Activated naive CD8-positive, alpha-beta T cell treated with anti-CD3 and anti-CD28 coated beads, Interleukin-2, amount 10 ng/mL, durations not matched to agents 7 days and 5 days (primary cell): ENCODE measurements at places on chromosomes 16 and 17.

DNA sequence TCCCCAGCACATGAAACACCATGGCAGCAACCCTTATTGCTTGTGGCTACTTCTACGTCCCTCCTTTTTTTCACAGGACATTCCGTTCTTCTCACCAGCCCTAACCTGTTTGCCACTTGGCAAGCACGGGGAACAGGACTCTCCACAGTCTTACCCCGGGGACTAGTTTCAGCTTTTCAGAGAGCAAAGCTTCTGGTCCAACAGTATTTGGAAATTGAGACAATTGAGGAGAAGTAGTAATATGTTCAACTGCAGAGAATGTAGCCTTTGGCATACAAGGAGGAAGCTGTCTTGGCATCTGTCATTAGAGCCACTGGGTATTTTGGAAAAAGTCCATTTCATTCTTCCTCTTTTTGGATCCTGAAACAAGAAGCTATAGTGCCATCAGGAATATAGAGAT is 65.7 kb downstream of the MAP2K6 start:
- H3K4me1 ChIP-seq = peaks cover 5% of the 10 kb centered on the region
- peaks cover 2% of the 10 kb centered on the region for H3K36me3 ChIP-seq
- DNase-seq = no peak
- H3K4me3 ChIP-seq = no peak overlapping the region
- H3K27ac ChIP-seq = no peak overlapping the region

DNA sequence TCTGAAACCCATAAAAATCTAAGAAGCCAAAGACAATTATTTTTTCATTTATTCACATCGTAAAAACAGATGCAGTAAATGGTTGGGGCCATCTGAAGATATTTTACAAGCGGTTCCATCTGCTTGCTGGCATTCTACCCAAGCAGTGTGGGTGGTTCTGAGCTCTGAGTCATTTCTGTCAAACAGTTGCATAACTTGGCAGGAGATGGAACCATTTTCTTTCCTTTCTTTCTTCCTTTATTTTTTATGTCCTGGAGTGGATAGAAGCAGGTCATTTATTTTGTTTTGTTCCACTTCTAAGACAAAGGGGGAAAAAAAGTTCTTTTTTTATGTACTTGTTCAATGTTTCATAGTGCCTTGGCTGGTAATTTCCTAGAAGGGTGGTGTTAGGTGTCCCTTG is 1151.9 kb upstream of the GOT2 start:
- H3K4me1 ChIP-seq = no peaks in the 10 kb centered on the region
- no peaks in the 10 kb centered on the region for H3K27me3 ChIP-seq
- no peak for DNase-seq

- no peak for DNase-seq
- H3K27me3 ChIP-seq = no peaks in the 10 kb centered on the region
- H3K4me1 ChIP-seq = peaks cover 30% of the 10 kb centered on the region
- peaks cover 7% of the 10 kb centered on the region for H3K36me3 ChIP-seq
Measured at GRCh38 chr17:83052241-83052564, 27.2 kb upstream of the METRNL start.

- H3K27ac ChIP-seq = peak overlapping the region; percentile 70
- H3K27me3 ChIP-seq = no peaks in the 10 kb centered on the region
- H3K4me1 ChIP-seq = peaks cover 34% of the 10 kb centered on the region
- H3K36me3 ChIP-seq = peaks cover 8% of the 10 kb centered on the region
- peak overlapping the region; percentile 90 for H3K4me3 ChIP-seq
- peak; percentile 69 for DNase-seq
Measured at GRCh38 chr17:58156839-58157803, 8.9 kb downstream of the OR4D1 start.

DNA sequence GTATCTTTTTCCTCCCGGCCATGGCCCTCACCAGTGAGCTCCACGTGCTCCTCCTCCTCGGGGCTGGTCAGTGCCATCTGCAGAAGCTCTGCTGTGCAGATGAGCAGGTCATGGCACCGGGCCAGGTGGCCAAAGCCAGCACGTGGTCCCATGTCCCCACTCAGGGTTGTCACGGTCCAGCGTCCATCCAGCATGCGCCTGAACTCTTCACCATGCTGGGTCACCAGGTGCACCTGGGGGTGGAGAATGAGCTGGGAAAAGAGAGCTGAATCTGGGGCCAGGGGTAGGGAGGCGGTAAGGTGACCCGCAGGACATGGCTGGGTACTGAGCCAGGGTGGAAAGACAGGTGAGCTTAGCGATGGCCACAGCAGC is 1.3 kb downstream of the DHX58 start:
- H3K36me3 ChIP-seq = peaks cover 21% of the 10 kb centered on the region
- peak overlapping the region; percentile 88 for H3K4me3 ChIP-seq
- H3K27ac ChIP-seq = peak overlapping the region; percentile 97
- no peak for DNase-seq
- peaks cover 31% of the 10 kb centered on the region for H3K4me1 ChIP-seq
- no peaks in the 10 kb centered on the region for H3K27me3 ChIP-seq
